ENCODE measurements at places on chromosomes 13 and 19.

- DNase-seq, result no peak
These were observed 50.6 kb downstream of the DPF1 start for GRCh38 chr19:38173291-38174041.

DNA sequence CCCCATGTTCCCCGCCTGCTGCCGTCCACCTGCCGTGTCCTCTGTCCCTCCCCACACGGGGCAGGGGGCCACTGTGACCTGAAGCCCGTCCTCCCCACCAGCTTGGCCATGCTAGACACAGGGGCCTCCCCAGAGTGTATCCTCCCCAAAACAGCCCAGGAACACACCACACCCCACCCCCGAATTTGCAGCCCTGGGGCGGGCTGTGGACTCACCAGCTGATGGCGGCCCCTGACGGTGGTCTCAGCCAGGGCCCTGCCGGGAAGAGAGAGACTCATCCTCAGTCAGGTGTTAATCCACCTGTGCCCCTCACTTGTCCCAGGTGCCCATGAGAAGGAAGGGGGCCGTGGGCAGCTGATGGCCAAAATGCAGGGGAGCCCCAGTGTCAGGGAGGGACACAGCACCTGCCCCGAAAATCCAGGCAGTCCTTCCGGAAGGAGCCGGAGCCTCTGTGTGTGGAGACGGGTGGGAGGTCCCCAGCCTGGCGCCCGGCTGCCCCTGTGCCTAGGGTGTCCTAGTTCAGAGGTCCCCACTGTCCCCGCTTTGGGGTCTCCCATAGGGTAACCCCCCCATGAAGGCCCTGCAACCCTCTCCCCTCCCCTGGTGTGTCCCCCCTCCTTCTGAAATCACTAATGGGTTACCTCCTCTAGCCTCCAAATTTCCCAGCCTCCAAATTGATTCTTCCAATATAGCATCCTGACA, 39.3 kb upstream of the TCF3 start:
- no peak for DNase-seq

DNA sequence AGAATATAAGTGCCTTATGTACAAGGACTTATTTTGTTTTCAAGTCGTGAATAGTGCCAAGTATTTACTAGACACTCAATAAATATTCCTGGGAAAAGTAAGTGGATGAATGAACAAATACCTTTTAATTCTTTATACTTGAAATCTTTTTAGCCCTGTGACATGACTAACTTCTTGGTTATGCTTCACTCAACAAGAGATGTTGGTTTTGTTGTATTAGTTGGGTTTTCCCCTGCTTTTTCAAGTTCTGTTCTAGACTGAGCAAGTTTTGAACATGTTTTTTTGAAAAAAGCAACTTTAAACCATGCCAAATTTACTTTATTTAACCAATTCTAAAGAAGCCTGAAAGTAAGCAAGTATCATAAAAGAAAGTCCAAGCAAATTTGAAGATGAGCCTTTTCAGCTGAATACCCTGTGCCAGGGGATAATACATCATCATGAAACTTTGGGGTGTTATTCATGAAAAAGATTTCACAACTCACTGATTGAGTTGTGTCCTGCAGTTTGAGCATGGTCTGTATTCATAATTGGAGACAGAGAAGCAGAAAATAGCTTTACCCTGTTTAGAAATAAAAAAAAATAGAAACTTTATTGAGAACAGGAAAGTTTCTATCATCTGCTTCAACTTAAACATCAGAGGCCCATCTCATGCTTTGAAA, 11.1 kb downstream of the LMO7 start:
- DNase-seq, result no peak

DNA sequence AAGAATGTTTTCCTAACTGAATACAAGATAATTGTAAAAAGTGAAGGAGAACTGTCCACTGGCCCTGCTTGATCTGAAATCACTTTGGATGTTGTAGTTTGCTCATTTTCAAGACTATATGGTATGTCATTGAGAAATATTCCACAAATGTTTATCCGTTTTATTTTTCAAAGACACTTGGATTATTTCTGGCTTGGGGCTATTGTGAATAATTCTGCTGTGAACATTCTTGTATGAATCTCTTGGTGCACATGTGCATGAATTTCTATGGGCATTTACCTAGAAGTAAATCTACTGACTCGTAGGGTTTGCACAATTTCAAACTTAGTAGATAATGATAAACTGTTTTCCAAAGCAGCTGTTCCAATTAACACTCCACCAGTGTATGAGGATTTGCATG, 8.6 kb downstream of the RXFP2 start:
- DNase-seq, result no peak

DNA sequence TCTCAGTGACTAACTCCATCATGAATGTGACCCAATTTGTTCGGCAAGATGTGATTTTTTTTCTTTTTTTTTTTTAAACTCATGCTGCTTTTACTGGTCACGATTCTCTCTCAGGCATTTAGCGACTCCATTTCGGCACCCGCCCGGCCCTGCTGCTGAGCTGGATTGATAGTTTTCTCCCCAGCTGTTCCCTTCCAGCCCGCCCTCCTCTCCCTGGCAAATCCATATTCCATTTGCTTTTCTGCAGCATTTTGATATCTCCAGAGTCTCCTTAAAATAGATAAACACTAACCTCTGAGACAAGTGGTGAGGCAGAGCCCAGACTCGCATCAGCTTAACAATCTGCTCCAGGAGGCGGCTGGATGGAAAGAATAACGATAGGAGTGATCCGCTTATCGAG, 55.5 kb upstream of the KATNAL1 start:
- no peak for DNase-seq
